NCI-H2107 (cell line): ENCODE measurements at places on chromosomes 5 and 9.

DNA sequence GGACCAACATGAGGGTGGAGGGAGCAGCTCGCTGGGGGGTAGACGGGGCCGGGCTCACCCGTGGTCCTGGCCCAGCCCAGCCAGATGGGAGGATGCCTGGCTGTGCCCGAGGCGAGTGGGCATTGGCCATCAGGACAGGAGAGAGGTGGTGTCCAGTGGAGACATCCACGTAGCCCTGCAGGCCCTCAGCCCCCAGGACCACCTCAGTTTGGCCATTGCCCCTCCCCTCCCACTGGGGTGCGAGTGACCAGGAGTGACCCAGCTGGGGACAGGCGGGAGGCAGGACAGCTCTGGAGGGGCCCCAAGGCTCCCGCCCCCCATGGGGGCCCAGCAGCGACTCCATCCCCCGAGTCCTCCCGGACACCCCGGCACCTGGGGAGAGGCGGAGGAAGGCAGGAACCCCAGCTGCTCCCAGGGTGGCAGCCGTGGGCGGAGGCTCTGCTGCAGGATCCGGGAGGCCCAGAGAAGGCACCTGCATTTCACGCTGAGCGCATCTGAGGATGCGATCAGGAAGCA lies 8.3 kb downstream of the NOXA1 start:
- no peak for DNase-seq

DNA sequence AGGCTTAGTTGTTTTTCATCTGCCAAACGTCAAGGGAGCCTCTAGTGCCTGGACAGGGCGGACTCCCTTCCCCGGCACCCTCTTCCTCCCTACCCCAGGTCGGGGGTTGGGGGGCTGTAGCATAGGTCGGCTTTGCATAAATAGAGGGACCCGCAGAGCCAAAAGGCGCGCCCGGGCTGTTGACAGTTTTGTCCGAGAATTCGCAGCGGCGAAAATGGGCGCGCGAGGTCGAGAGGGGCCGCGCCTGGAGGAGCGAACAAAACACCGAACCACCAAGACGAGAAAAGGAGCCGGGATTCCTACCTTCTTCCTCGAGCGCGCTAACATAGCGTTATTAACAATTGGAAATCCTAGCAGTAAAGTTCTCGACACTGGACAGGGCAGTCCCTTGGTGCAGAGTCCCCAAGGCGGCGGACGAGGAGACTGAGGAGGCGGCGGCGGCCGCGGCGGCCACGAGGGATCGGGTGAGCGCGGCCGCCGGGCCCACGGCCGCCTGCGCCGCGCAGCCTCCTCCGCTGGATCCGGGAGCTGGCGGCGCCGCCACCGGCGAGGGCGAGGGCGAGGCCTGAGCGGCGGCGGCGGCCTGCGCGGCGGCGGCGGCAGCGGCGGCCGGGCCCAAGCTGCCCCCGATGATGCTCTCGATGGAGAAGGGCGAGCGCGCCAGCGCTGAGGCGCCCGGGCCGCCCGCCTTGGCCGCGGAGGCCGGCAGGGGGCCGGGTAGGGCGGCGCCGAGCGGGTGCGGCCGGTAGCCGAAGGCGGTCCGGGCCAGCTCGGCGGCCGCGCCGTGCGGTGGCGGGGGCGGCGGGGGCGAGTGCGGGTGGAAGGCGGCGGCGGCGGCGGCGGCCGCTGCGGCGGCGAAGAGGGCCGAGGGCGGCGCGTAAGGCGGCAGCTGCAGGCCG lies 1.7 kb downstream of the FOXD1 start:
- no peak for DNase-seq

GRCh38 chr9:14004110-14004509 lies 309.8 kb downstream of the NFIB start:
- no peak for DNase-seq

DNA sequence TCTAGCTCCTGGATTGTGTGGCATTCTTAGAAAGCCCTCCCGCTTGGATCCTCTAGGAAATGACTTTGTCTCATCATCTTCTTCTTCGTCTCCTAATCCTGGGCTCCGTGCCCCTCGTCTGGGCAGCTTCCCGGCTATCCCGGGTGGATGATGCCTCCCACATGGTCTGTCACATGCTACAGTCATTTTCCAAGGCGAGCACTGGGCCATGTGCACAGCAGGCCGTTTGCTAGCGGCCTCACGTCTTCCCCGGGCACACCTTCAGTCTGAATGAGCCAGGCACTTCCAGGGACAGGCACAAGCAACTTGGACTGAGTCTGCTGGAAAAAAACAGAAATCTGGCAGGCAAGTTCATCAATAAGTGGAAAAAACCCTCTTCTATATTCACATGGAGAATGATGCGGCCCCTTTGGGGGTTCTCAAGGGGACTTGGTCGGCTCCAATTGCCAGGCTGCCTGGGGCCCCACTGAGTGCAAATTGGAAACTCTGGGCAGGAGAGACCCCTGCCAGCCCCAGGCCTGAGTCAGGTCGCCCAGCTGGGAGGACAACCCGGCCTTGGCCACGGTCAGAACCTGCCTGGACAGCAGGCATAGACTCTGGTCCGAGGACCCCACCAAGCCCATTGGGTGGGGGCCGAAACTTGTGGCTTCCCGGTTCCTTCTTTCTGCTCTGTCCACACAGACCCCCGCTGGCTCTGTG lies 11.1 kb upstream of the WNK2 start:
- no peak for DNase-seq

- DNase-seq = no peak
Measured at GRCh38 chr9:95857896-95858295, 17.6 kb upstream of the ERCC6L2 start.

DNA sequence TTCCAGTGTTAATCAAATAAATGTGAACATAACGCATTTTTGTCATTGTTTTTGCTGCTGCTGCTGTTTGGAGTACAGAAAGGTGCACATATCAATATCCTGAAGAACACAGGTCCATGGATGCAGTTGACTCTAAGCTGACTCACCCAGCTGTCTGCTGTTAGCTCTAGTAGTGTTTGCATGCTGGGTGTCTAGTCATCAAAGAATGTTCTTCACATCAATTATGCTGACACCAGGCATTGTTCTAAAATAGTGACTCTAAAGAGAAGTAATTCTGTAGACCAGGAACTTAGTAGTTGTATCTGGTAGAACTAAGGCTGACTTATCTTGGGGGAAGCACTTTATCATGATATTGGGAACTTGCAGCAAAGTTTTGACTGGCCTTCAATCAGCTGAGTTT lies 55.7 kb upstream of the DPYSL3 start:
- no peak for DNase-seq

GRCh38 chr9:128420651-128421481 lies at the start of gene CERCAM:
Gene CERCAM, plus strand, starts transcription at chr9:128420857. Its CDS starts 21 bp downstream, at chr9:128420878.
- DNase-seq = no peak

DNA sequence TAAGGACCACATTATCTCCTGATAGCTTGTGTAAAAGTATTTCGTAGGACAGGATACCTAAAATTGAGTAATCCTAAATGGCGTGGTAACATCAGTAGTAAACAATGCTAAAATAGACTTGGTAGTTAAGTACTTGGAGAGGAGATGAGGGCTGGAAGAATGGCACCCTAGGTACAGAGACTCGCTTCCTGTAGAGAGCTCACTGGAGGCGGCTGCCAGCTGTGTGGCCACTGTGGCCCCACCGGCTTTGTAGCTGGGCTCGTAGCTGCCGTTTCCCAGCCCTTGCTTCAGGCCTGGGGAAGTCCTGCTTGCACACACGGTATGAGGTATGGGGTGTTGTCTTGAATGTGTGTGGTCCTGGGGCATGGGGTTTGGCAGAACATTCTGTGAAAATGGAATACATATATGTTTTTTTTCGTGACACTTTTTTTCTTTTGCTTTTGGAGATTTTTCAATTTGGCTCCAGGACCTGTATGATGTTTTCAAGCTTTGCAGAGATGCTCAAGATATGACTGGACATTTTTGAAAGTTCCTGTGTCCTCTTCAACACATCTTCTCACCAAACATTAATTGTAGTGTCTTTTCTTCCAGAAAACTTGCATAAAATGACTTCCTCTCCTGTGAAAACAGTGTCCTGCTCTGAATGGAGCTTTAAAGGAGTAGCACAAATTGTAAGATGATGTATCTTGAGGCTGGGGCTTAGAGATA lies 58.0 kb downstream of the RCL1 start:
- DNase-seq = no peak

- no peak for DNase-seq
Measured at GRCh38 chr5:134438721-134439123, 27.0 kb upstream of the CDKN2AIPNL start.

DNA sequence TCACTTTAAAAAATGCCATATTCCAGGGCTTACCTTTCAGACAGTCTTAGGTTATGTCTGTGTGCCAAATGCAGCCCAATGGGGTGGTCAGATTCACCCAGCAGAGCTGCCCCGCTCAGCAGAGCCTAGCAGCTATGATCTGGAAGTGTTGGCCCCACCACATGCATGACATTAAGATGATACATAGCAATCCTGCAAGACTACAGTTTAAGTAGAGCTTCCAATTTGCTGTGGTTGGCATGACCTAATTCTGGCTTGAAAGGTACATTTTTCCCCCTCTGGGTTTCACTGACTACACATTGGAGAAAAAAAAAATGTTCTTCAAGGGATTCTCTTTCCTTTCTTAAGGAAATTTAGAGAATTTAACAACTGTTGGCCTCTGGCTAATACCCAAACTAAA lies 22.5 kb downstream of the MEF2C start:
- no peak for DNase-seq

GRCh38 chr9:134204041-134204440 lies 39.7 kb upstream of the RNU6ATAC start:
- DNase-seq = no peak

DNA sequence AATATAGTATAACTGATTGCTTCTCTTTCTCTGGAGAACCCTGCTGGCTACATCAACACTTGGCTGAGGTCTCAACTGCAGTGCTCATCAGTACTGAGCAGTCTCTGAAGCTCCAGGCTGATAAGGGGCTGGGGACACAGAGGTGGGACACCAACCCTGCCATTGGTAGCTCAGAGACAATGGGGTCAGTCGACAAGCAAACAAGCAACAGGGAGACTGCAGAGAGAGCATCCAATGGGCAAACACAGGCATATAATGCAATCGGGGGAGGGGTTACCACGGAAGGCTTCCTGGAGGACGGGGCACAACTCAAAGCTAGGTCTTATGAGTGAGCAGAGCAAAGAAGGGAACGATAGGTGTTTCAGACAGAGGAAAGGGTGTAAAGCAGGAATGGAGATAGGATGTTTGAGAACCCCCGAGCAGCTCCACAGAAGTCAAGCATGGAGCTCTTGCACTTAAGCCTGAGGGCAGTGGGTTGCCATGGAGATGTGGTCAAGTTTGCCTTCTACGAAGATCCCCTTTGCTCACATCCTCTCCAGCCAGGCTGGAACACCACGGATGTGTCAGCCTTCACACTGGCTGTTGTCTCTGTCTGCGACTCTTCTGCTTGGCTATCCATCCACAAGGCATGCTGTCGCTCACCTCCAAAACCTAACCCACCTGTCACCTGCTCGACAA lies 21.5 kb upstream of the AKNA start:
- no peak for DNase-seq

DNA sequence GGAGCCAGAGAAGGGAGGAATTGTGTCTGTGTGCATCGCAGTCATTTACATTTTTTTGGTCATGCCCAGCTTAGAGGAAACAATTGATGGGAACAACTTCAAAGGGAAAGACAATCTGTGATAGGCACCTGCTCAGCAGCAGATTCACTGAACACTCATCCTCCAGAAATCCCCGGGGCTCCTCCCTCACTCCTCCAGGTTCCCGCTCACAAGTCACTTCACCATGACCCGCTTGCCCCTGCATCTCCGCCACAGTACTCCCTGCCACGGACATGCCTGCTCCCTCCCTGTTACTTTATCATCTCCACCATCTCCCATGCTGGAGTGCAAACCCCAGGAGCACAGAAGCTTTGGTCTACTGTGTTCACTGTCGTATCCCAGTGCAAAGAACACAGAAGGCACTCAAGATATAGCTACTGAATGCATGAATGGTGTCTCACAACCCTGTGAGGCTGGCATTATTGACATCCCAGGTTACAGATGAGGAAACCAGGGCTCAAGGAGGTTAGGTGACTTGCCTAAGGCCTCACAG lies 16.2 kb downstream of the LHX6 start:
- no peak for DNase-seq

GRCh38 chr5:11656916-11657315 lies 247.3 kb downstream of the CTNND2 start:
- DNase-seq = no peak

DNA sequence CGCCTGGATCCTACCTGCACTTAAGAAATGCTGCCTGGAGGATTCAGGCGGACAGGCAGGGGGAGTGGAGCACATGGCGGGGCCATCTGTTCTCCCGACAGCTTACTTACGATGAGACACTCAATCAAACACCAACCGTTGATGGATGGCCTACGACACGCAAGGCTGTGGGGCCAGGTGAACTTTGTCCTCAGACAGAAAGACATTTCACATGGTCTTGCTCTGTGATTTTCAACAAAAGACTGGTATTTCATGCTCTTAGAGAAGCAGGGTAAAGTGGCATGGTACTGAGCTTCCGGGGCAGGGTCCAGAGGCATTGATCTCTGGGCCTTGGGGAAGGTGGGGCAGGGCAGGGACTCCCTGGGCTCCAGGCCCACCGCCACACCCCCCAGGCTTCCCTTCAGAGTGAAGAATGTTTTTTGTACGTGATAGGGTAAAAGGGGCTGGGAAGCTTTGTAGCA lies 9.1 kb upstream of the OLFM1 start:
- no peak for DNase-seq

DNA sequence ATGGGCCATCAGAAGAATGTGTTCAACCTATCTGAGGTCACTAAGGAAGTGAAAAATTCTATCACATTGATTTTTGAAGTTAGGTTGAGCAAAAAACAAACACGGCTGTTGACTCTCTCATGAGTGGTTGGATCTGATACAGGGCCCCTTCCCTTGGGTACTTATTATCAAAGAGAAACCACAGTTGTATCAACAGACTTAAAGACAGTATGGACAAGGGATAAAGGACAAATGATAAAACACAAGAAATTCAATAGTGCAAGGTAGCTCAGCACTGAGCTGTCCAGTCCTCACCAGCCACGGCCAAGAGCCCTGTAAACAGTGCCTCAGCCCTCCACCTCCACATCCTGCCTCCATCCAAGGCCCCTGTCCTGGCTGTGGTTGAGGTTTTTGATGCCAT lies 86.9 kb downstream of the UBE2QL1 start:
- no peak for DNase-seq

- no peak for DNase-seq
Measured at GRCh38 chr5:130112246-130112645, 208.0 kb downstream of the CHSY3 start.

DNA sequence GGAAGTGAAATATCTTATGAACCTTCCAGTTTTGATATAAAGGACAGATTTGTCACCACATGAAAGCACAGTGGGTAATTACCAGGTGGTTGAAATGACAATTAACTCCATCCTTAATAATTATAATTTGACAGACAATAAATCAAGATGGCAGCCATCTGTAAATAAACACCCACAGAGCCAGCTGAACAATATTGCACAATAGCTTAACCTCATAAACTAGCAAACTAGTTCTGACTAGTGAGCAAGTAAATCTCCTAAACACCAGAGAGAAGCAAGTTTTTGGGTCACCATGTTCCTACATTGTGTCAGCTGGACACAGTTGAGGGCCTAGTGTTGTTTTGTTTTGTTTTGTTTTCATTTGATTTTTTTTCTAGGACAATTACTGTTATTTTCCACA lies 577.4 kb downstream of the ACTL7B start:
- DNase-seq = no peak

GRCh38 chr9:138097501-138097991 lies 220.0 kb downstream of the CACNA1B start:
- DNase-seq = no peak

- no peak for DNase-seq
Measured at GRCh38 chr9:115649991-115650472, 503.6 kb upstream of the PAPPA start.

- no peak for DNase-seq
Measured at GRCh38 chr5:94250985-94251384, 367.4 kb downstream of the KIAA0825 start.

- no peak for DNase-seq
Measured at GRCh38 chr5:136114414-136115125, 18.1 kb upstream of the SMAD5 start.
